ENCODE measurements at places on chromosomes 11 and 22.

GRCh38 chr22:49621601-49622210 lies 206.0 kb downstream of the BRD1 start:
- DNase-seq = no peak

GRCh38 chr11:8706673-8707432 lies 24.3 kb downstream of the RPL27A start:
- DNase-seq = no peak

DNA sequence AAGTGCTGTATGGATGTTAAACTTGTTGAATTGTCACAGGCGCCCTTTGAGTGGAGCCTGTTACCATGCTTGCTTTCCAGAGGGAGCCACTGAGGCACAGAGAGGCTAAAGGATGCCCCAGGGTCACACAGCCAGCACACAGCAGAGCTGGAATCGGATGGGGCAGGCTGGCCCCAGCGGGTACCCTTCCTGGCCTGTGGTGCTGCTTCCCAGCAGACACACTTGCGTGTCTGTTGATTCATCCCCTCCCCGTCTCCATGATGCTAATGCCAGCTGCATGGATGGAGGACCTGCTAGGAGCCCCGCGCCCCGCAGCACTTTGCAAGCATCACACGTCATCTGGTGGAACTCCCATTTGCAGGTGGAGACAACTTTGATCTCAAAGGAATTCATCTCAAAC lies 52.4 kb upstream of the SHISAL1 start:
- no peak for DNase-seq

GRCh38 chr11:35242412-35243242 lies 103.7 kb downstream of the CD44 start:
- no peak for DNase-seq

DNA sequence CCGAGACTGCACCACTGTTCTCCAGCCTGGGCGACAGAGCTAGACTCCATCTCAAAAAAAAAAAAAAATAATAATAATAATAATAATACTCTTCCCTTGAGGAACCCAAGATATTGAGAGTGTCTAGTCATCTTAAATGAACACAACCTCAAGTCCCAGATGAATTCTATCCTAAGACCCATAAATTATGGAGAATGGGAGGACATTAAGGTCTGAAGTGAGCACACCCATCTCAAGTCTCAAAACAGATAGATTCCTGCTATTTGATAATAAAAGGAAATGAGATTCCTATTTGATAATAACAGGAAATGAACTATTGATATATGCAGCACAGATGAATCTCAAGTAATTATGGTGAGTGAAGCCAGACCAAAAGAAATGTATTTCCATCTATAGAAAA lies 51.5 kb downstream of the MAPK1 start:
- DNase-seq = no peak

- DNase-seq = no peak
Measured at GRCh38 chr22:50577987-50578775, at the start of gene CPT1B. Gene CPT1B (minus strand): TSS chr22:50578427. CDS start chr22:50577915, 512 bp downstream.

DNA sequence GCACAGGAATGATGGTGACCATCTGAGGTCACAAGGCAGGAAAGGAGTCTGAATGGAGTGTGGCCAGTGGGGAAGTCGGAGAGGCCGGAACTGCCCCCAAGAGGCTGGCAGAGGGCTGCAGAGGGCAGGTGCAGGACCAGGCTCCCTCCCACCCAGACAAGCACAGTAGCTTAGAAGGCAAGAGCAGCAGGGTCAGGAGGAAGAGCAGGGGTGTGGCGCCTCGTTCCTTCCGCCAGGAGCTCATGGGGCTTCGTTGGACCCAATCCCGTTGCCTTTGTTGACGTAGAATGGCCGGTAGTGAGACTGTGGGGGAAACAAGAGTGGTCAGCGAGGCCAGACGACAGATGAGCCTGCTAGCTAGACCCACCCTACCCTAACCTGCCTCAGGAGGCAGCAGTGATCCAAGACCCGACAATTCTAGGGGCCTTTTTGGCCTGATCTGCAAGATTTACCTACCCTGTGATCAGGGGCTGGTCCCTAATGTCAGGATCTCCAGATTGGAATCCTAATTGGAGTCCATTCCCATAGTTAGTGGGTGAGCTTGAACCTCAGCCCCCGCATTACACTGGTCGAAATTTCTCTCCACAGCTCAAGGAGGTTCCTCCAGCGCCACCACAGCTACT lies 25.6 kb downstream of the TRIM29 start:
- DNase-seq = no peak

- no peak for DNase-seq
Measured at GRCh38 chr22:21832291-21833290, 34.9 kb downstream of the MAPK1 start.

GRCh38 chr11:119795231-119795630 lies 66.2 kb upstream of the NECTIN1 start:
- DNase-seq = peak; percentile 69

DNA sequence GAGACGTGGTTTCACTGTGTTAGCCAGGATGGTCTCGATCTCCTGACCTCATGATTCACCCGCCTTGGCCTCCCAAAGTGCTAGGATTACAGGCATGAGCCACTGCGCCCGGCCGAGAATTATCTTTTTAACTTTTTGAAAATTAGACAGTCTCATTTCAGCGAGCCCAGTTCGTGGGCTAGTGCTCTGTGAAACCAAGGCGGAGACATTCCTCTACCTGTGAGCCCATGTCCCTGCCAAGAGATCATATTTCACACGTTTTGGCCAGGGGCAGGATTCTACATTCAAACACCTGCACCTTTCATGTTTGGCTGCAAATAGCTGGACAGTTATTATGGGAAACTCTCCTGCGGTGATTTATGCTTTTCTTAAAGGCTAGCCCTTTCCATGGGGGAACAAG lies 60.3 kb downstream of the IRAG1 start:
- DNase-seq = no peak

- no peak for DNase-seq
Measured at GRCh38 chr11:134611537-134611936, 199.5 kb upstream of the B3GAT1 start.

GRCh38 chr11:122803306-122803705 lies 35.0 kb upstream of the CRTAM start:
- DNase-seq = peak; percentile 92

GRCh38 chr11:7268758-7269157 lies 17.1 kb downstream of the SYT9 start:
- no peak for DNase-seq

DNA sequence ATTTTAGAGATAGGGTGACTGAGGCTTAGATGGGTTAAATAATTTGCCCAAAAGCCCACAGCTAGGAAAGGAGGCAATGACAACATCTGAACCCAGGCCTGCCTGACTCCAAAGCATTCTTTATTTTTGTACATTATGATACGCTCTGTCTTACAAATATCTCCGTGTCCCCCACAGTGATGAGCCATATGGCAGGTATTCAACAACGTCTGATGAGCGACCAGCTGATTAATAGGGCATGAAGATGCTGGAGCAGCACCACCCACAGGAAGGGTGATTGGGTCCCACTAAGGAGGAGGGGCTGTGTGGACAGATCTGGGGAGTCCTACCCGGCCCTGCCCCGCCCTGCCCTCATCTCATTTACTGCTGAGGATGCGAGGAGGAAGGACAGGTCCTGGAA lies 380.6 kb downstream of the CADM1 start:
- DNase-seq = no peak

All from stromal cell of bone marrow (primary cell).